ENCODE measurements at places on chromosomes 3 and 15. TPM values are rescaled to one million over a fixed set of nuclear protein-coding genes. Genes with fewer than 3 reads are reported as not detected.
A peak's percentile ranks its signal among the peaks of the same experiment; 100 is the strongest.

The ERICH6 gene
- not detected for total RNA-seq

The PLAAT1 gene
- total RNA-seq = 17.8 TPM

The ZNF148 gene
- total RNA-seq = 27.9 TPM

The EEFSEC gene
- total RNA-seq = 16.6 TPM

The P2RY12 gene
- 1.1 TPM for total RNA-seq

The CNTN4 gene
- 0.42 TPM for total RNA-seq

The GPR15 gene
- total RNA-seq = not detected

The PARP15 gene
- total RNA-seq = 0.57 TPM

The CD86 gene
- 1.4 TPM for total RNA-seq

The COLQ gene
- total RNA-seq = 18.2 TPM

The ARL14 gene
- not detected for total RNA-seq

The MKRN3 gene
- total RNA-seq = 0.69 TPM

- no peak overlapping the region for H3K4me3 ChIP-seq
- no peak overlapping the region for H3K27ac ChIP-seq
- no peaks in the 10 kb centered on the region for H3K27me3 ChIP-seq
- no peaks in the 10 kb centered on the region for H3K36me3 ChIP-seq
- no peaks in the 10 kb centered on the region for H3K4me1 ChIP-seq
- no peak for DNase-seq
These were observed 8.9 kb downstream of the ECE2 start for GRCh38 chr3:184284696-184285095.

DNA sequence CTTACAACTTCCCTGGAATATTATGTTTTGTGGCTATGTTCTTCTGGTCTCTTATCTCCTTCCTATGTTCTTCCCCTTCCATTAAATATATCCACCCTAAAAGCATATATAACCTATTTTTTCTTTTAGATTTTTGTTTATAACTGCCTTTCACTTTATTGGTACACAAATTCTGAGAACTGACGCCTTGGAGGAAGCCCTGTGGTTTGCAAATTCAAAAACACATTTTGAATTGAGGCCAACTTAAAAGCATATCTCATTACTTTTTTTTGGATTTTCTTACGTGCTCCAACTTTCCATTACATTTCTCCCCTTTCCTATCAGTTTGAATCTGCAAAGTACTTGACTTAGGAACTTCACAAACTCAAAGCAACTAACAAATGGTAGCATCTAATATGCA is 15.3 kb upstream of the COLQ start:
- H3K4me1 ChIP-seq = no peaks in the 10 kb centered on the region
- H3K4me3 ChIP-seq = no peak overlapping the region
- H3K27ac ChIP-seq = no peak overlapping the region
- H3K27me3 ChIP-seq = no peaks in the 10 kb centered on the region

- no peak overlapping the region for H3K27ac ChIP-seq
- H3K27me3 ChIP-seq = no peaks in the 10 kb centered on the region
- H3K4me1 ChIP-seq = no peaks in the 10 kb centered on the region
- H3K36me3 ChIP-seq = peaks cover 6% of the 10 kb centered on the region
These were observed 201.1 kb upstream of the LRRFIP2 start for GRCh38 chr3:37375184-37376127.

DNA sequence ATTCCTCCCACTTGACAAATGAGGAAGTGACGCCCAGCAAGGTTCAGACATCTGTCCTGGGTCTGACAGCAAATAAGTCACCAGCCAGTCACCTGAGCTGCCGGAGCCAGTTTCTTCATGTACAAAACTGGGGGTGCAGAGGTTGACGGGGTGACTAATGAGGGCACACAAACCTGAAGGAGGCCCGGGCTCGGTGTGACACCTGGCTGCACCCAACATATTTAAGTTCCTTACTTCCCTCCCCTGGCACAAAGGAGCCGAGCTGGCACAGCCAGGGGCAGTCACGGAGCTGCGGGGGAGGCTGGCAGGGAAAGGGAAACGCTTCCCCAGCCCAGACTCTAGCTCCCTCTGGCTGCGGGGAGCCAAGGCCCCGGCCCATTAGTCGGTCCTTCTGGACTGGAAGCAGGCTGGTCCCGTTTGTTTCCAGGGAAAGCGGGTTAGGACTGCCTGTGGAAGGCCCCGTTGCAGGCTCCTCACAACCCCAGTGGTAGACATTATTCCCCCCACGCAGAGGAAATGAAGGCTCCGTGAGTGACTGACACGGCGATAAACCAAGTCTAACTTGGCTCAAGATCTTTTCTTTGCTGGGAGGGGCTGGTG is 2.3 kb downstream of the FBXL22 start:
- H3K36me3 ChIP-seq = no peaks in the 10 kb centered on the region
- no peaks in the 10 kb centered on the region for H3K27me3 ChIP-seq
- peak overlapping the region; percentile 90 for H3K4me3 ChIP-seq
- DNase-seq = peak; percentile 85

DNA sequence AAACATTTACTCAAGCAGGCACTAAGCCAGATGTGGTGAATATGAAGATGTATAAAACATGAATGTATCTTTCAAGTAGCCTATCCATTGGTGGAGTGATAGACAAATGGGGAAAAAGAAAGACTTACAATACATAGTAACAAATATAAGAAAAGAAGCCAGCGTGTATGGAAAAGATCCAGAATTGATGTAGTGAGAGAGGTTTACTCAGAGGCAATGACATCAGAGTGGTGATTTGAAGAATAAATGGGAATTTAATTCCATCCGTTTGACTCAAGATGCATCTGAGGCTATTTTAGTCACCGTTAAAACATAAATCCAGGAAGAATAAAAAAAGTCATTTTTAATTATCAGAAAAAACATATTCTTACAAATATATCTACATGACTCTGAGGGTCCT is 162.6 kb downstream of the IL1RAP start:
- H3K36me3 ChIP-seq = no peaks in the 10 kb centered on the region
- H3K4me1 ChIP-seq = no peaks in the 10 kb centered on the region
- no peak overlapping the region for H3K4me3 ChIP-seq
- no peak overlapping the region for H3K27ac ChIP-seq

GRCh38 chr15:72866866-72867616 is 83.5 kb upstream of the ADPGK start:
- H3K4me3 ChIP-seq = no peak overlapping the region
- H3K36me3 ChIP-seq = no peaks in the 10 kb centered on the region
- no peak overlapping the region for H3K27ac ChIP-seq
- H3K4me1 ChIP-seq = peaks cover 27% of the 10 kb centered on the region
- no peak for DNase-seq

GRCh38 chr15:100043692-100044091 is 298.1 kb downstream of the ADAMTS17 start:
- H3K27me3 ChIP-seq = no peaks in the 10 kb centered on the region
- H3K4me3 ChIP-seq = peak overlapping the region; percentile 43
- H3K4me1 ChIP-seq = peaks cover 19% of the 10 kb centered on the region

DNA sequence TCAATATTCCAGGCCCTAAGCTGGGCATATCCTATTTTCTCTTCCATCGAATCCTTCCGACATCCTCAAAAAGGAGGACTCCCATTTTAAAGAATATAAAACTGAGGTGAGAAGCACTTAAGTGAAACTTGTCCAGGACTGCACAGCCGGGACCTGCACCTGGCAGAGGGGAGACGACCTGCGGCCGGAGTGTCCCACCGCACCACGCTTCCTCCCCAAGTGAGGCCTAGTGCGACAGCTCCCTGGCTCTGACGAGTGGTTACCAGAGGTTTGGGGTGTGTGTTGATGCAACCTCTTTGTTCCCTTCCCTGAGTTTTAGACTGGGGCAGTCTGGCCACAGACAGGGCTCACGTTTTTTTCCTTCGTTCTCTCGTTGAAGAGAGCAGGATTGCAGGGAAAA is 24.9 kb upstream of the ATP2B2 start:
- H3K27me3 ChIP-seq = no peaks in the 10 kb centered on the region
- no peaks in the 10 kb centered on the region for H3K36me3 ChIP-seq
- H3K4me3 ChIP-seq = no peak overlapping the region
- H3K4me1 ChIP-seq = no peaks in the 10 kb centered on the region
- H3K27ac ChIP-seq = no peak overlapping the region

DNA sequence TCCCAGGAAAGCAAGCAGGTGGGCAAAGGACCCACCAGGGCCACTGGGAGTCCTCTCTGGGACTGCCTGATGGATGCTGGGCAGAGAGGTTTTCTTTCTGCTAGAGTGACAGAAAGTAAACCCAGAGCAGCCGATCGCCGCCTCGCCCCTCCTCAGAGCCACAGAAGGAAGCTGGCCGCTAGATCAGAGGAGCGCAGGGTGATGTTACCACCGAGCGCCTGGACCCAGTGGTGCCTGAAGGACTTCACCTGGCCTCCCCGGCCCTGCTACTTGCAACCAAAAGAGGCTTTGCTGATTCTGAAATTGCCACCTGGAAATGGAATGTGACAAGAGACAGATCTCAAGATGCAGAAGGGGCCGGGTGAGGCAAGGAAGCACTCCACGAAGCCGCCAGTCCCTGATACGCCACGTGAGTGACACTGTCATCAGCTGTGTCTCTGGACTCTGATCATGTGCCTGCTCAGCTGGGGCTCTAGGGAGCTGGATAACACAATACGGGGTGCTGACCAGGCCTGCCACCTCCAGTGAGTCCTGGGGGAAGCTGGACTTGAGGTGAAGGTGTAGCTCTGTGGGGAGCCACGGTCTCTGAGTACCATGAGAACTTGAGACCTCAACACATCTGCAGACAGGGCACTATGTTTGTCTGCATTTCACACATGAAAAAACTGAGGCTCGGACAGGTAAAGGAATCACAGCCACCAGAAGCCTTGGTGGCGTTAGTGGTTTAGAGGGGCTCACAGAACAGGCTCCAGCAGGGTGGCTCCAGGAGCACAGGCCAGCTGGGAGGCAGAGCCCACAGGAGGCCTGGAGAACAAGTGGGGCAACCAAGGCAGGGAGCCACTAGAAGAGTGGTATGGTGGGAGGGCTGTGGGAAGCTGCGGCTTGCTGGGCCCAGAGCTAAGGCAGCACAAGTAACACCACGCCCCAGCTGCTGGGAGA is 137.9 kb upstream of the PRR20G start:
- no peaks in the 10 kb centered on the region for H3K36me3 ChIP-seq
- no peaks in the 10 kb centered on the region for H3K4me1 ChIP-seq
- no peak overlapping the region for H3K4me3 ChIP-seq
- H3K27ac ChIP-seq = no peak overlapping the region

DNA sequence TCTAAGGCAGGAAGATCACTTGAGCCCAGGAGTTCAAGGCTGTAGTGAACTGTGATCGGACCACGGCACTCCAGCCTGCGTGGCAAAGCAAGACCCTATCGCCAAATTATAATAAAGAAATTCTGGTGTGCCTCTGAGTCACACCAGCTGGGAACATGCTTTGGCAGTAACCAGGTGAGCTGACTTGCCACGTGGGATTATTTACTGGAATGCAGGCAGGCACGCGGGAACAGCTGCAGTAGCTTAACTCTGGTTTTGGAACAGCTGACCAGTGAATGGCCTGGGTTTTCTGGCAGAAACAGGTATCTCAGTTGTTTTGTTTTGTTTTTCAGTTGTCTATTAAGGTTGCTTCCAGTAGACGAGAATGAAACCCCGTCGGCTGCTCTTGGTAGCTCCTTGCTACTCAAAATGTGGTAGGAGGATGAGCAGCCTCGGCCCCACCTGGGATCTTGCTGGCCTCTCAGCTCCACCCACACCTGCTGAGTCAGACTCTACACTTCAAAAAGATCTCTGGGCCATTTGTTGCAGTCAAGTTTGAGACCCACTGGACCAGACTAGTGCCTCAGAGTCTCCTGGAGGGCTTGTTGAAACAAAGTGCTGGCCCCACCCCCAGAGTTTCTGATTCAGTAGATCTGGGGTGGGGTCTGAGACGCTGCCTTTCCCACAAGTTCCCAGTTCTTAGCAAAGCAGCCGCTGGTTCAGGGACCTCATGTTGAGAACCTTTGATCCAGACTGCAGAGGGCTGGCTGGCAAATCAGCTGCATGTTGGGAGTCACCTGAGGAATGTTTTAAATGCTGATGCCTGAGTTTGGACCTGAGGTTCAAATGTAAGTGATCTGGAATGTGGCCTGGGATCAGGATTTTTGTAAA is 26.6 kb downstream of the IDH2 start:
- H3K4me1 ChIP-seq = peaks cover 29% of the 10 kb centered on the region
- peak overlapping the region; percentile 85 for H3K27ac ChIP-seq
- H3K36me3 ChIP-seq = peaks cover 27% of the 10 kb centered on the region
- H3K27me3 ChIP-seq = no peaks in the 10 kb centered on the region
- H3K4me3 ChIP-seq = peak overlapping the region; percentile 29

- peaks cover 8% of the 10 kb centered on the region for H3K36me3 ChIP-seq
- peak overlapping the region; percentile 97 for H3K4me3 ChIP-seq
- peak overlapping the region; percentile 97 for H3K27ac ChIP-seq
- peaks cover 34% of the 10 kb centered on the region for H3K4me1 ChIP-seq
- no peaks in the 10 kb centered on the region for H3K27me3 ChIP-seq
- peak; percentile 23 for DNase-seq
These were observed 1.0 kb downstream of the KLHL18 start for GRCh38 chr3:47283591-47284364.

GRCh38 chr3:150912501-150912900 is 7.3 kb upstream of the MINDY4B start:
- H3K36me3 ChIP-seq = no peaks in the 10 kb centered on the region
- peaks cover 3% of the 10 kb centered on the region for H3K4me1 ChIP-seq
- DNase-seq = no peak
- no peak overlapping the region for H3K4me3 ChIP-seq
- no peaks in the 10 kb centered on the region for H3K27me3 ChIP-seq

DNA sequence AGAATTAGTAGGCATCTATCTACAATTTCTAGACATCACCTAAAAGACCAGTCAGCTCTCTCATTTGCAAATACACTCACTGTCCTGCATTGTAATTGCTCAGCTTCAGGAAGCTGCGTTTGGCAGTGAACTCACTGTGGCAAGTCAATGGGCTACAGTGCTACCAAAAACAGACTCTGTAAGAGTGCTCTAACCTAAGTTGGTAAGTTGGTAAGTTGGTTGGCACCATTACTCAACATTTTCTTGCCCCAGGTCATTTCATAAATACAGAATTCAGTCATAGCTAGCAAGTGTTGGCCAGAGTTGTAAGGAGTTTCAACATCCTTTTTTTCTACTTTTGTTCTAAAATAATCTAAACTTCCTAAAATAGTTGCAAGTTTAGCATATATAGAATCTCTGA is 466.3 kb downstream of the NAALADL2 start:
- H3K27me3 ChIP-seq = no peaks in the 10 kb centered on the region
- DNase-seq = no peak
- H3K4me1 ChIP-seq = no peaks in the 10 kb centered on the region
- H3K36me3 ChIP-seq = no peaks in the 10 kb centered on the region
- H3K4me3 ChIP-seq = no peak overlapping the region

GRCh38 chr3:43506644-43507043 is 115.2 kb downstream of the ANO10 start:
- DNase-seq = no peak
- H3K27ac ChIP-seq = no peak overlapping the region
- H3K36me3 ChIP-seq = no peaks in the 10 kb centered on the region
- H3K4me3 ChIP-seq = no peak overlapping the region
- no peaks in the 10 kb centered on the region for H3K27me3 ChIP-seq
- no peaks in the 10 kb centered on the region for H3K4me1 ChIP-seq

DNA sequence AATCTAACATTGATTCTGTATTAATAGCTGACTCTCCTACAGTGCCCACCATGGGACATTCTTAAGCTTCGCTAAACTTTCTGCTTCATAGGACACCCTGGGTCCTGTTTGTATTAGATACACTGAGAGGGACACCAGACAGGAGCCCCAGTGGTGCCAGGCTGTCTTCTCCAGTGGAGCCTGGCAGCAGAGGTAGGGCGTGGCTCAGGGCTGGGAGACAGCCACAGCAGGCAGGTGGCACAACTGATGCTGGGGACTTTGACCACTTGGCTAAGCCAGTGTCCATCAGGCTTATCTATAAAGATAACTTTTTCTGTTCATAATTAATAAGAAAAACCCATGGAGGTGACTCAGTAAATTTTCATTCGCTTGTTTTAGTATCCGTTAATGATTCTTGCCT is 21.8 kb downstream of the NIPA1 start:
- no peaks in the 10 kb centered on the region for H3K27me3 ChIP-seq
- H3K4me1 ChIP-seq = no peaks in the 10 kb centered on the region
- no peak for DNase-seq
- H3K27ac ChIP-seq = no peak overlapping the region
- no peak overlapping the region for H3K4me3 ChIP-seq
- H3K36me3 ChIP-seq = peaks cover 7% of the 10 kb centered on the region

- H3K4me1 ChIP-seq = no peaks in the 10 kb centered on the region
These were observed 148.6 kb downstream of the ATP10A start for GRCh38 chr15:25714538-25714840.
